Smooth muscle cell of the brain vasculature (primary cell): ENCODE measurements at places on chromosomes 6 and 20.

- no peak for DNase-seq
Measured at GRCh38 chr6:54473328-54473727, 165.1 kb downstream of the TINAG start.

DNA sequence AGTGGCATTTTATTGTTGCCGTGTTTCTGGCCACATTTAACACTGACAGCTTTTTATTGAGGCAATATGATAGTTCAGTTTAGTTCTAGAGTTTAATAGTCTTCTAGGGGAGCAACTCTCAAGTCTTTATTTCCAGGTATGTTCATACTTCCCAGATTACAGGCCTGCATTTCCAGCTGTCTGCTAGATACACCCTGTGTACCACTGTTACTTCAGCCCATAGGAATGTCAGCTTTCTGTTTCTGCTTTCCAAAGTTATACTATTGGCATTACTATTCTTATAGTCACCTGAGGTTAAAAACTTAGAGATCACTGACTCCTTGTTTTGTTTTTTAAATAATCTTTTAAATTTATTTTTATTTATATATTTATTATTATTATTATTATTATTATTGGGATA lies 7.6 kb downstream of the ZNF451 start:
- DNase-seq, result no peak

DNA sequence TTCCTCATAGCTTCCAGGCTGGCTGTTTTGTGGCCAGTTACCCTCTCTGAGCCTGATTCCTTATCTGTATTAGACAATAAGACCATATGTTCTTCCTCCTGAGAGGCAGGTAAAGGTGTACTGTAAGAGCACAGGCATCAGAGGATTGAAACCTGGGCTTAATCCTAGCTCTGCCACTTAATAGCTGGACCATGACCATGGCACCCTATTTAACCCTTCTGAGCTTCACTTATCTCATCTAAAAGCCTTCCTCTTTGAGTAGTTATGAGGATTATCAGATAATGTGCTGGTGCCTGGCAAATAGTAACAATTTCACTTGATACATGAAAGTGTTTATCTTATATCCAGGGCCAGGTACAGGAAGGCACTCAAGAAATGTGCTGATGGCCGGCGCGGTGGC lies 34.9 kb downstream of the BCL2L1 start:
- no peak for DNase-seq

- DNase-seq, result no peak
Measured at GRCh38 chr20:17871181-17871580, 97.4 kb downstream of the SNX5 start.

- no peak for DNase-seq
Measured at GRCh38 chr6:150633486-150633834, 33.8 kb downstream of the PLEKHG1 start.

DNA sequence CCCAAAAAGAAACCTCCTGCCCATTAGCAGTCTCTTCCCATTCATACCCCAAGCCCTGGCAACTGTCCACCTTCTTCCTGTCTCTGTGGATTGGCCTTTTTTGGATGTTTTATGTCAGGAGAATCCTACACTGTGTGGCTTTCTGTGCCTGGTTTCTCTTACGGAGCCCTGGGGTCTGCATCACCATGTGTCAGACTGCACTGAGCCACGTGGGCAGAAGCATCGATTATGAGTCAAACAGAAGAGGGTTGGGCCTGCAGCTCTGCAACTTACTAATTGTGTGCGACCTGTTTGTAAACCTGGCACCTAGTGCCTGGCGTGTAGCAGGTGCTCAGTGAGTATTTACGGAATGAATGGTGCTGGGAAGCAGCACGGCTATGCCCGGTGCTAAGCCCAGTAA lies 62.6 kb downstream of the IGF2R start:
- no peak for DNase-seq

DNA sequence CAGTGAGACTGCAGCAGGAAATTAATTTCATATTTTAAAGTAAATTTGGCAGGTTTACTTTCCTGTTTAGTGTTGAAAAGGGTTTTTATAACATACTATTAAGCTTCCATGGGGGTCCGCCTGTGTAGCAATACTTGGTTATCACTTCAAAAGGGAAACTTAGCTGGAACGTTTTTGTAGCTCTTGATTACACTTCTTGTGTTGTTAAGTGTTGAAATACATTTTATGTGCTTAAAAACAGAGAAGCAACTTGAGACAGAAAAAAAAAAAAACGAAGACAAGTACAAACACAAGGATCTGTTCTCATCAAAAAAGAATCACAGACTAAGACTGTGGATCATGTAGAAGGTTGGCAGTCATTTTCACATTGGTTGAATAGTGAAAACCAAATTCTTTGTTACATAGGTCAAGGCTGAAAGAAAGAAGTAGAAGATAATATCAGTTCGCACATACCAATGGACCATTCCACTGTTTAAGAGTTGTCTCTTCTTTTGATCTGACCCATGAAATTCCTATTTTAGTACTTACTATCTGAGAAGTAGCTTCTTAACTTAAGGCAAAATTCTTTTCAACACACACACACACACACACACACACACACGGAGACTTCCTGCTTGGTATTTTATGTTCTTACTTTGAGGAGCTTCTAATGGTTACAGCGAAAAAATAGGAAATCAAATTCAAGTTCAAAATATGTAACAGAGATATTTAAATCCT lies 113.9 kb upstream of the SLC35B3 start:
- DNase-seq, result no peak

DNA sequence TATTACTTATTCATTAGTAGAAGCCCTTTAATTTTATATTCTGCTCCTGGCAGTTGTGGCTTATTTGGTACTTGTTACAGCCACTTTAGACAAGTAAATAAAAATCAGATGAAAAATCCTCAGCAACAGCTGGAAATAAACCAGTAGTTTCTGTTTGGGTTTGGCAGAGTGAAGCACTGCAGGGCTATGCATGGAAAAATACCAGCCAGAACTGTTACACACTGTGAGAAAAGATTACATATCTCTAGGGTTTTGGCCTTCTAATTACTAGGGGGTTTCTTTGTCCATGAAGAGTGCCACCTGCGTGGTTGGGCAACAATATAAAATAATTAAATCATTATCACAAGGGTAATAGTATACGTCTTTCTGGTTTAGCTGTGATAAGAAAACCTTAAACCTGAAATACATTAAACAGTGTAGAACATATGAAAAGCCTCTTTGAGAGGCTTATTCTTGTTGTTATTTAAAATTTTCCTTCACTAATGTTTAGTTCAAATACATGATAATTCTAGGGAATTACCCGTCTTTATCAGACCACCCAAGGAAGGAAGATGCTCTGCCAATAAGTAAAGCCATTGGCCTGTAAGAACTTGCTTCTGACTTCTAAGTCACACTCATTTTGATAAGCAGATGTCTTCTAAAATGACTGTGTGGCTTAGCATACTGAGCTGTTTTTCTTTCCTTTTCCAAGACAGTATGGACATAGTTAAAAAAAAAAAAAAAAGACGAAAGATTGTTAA lies 320.0 kb upstream of the FLRT3 start:
- DNase-seq, result no peak

- DNase-seq, result no peak
Measured at GRCh38 chr6:34922177-34922663, 33.2 kb downstream of the ANKS1A start.

- no peak for DNase-seq
Measured at GRCh38 chr20:1185316-1185741, 548 bp upstream of the TMEM74B start.

- DNase-seq, result no peak
Measured at GRCh38 chr6:37308069-37308815, 45.5 kb upstream of the RNF8 start.

GRCh38 chr6:157292202-157292601 lies 31.1 kb downstream of the TMEM242 start:
- no peak for DNase-seq

- DNase-seq, result no peak
Measured at GRCh38 chr6:79461205-79461604, 76.0 kb downstream of the LCA5 start.

- no peak for DNase-seq
Measured at GRCh38 chr6:25547797-25548196, 104.2 kb upstream of the SCGN start.

DNA sequence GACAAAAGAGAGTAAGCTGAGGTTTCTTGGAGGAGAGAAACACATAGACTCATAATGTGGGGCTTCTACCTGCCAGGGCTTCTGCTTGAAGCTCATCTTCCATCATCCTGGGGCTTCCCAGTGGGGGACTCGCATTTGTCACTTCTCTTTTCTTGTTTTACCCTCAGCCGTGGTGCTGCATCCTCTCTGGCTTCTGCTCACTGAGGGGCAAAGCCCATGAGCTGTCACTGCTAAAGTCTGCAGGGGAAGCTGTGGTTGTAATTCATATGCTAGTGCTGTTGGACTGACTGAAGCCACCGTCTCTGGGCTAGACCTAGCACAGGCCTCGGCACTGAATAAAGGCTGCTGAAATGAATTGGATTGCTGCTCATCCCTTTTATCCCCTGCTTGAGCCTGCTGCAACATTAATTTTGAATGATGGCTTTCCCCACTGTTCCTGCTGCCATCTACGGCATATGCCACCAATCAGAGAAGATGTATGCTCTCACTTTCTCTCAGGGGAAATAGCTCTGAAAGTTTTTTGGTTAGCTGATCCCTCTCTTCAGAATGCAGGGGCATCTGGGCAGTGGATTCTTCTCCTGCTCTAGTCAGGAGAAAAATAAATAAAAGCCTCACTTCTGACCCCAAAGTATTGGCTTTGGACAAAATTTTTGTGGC lies 568.4 kb upstream of the MAP3K7 start:
- no peak for DNase-seq
